Bronchial epithelial cell (primary cell): ENCODE measurements at places on chromosomes 6 and 20.

- DNase-seq, result no peak
Measured at GRCh38 chr20:34768096-34768495, 57.4 kb downstream of the NCOA6 start.

DNA sequence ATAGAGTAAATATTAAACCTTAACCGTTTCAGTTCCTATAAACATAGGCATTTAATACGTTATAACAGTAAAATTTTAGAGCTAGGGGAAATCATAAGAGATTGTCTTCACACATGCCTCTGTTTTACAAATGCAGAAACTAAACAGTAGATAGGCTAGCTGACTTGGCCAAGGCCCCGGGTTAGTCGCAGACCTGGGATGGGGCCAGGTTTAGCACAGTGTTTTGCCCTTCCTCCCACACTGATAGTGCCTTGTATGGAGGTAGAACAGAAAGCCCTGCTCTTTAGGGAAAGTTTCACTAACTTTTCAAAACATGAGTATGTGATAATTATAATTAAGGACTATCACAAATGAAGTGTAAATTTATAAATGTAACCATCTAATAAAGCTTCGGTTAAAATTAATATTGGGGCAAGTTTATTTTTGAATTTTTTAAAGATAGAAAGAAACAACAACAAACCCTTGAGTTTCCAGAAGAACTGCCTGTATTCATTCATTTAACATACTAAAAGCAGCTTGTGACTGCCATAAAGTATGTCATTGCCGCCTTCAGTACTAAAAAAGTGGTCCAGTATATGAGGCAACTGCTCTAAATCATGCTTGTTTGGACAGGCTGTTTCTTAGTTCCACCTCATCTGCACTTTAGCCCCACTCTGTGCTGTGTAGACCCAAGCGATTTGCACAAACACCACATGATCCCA, 62.5 kb upstream of the LOC128125822 start:
- DNase-seq, result peak; percentile 84

DNA sequence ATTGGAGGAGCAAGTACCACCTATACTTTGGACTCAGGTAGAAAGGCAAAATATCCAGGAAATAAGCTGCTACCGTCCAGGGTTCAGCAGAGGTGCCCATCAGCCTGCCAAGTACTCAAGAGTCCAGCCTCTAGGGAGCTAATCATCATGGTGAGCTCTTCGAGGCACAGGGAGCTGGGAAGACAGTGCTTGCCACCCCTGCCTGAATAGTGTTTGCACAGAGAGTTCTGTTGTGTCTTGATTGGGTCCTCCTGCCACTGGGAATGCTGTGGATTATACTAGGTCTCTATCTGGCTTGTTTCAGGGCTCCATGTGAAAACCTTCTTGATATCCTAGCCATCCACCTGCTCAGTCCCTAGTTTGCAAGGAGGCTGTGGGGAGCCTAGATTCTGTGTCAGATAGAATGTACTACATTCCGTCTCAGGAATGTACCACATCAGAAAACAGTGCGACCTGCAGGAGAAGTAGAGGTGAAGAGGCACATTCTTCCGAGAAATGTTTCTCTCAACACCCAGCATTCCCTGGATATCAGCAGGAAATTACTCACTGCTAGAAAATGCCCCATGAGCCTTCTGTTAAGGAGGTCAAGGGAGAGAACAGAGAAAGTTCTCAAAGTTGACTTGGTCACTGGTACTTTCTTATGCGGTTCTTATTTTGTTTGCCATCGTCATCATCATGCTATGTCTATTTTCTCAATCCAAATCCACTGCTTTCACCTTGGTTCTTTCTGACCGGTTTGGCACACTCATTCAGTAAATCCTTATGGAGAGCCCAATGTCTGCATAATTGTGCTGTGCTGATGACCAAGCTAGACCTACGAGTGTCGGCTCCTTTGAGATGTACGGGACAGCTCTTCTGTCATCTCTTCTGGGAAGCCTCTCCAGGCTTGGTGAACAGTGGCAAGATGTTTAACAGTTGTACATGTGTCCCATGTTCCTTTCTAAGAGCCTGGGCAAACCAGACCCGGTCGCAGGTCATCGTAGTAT, 30.7 kb downstream of the PTPN1 start:
- peak; percentile 76 for DNase-seq

DNA sequence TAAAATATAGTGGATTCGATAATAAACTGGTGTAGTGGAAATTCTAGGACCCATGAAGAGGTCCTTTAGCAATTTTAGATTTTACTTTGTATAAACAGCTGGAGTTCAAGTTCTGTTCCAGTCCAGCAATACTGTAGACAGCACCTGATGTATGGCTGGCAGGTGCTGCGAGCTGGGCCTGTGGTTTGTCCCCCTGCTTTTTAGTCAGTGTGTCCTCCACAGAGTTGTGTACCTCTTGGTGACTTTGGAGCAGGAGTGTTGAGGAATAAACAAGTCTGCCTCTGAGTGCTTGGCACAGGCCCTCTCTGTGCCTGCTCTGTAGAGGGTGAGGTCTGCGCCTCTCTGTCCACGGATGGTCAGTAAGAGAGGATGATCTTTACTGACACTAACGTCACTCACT, 13.8 kb downstream of the STX16 start:
- no peak for DNase-seq

- DNase-seq, result no peak
Measured at GRCh38 chr6:161082215-161082614, 90.6 kb downstream of the MAP3K4 start.
